Ascending aorta (tissue), 2 donors: ENCODE measurements at places on chromosomes 2 and 18. TPM values are rescaled to one million over a fixed set of nuclear protein-coding genes. Genes with fewer than 3 reads are reported as not detected.

The KCNG2 gene
- total RNA-seq: not detected

DNA sequence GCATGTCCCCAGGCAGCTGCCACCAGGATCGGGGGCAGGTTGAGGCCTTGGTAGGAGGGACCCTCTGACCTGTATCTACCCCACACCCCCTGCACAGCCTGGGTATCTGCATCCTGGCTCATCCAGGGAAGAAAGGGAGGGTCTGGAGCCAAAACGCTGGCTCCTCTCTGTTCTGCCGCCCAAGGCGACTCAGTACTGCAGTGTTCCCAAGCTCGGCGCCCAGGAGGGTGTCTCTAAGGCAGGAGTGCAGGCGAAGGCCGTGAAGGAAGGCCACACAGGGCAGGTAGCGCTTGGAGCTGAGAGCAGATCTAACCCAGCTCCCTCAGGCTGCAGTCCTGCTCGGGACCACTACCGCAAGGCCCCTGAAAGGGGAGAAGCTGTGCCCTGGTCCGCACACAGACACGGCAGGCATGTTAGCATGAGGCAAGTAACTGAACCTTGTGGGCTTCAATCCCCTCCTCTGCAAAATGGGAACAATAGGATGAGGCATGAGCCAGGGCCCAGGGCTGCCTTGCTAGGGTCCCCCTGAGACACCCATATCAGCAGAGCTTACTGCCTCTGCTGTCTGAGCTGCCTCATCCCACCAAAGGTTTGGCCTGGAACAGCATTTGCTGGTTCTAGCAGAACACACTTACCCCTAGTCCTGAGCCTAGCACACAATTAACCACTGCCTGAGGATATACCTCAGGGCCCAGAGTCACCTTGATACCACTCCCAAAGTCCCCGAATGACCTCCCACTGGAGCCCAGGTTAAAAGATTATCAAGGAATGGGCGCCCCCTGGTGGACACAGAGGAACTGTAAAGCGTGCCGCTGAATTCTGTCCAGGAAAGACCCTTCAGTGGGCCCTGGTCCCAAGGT, 6.5 kb downstream of the PTMA start:
- no peaks in the 10 kb centered on the region for H3K27me3 ChIP-seq
- no peak overlapping the region for H3K4me3 ChIP-seq
- peaks cover 16% of the 10 kb centered on the region for H3K36me3 ChIP-seq
- H3K27ac ChIP-seq: peak overlapping the region; percentile 71
- peaks cover 23% of the 10 kb centered on the region for H3K4me1 ChIP-seq

- no peak overlapping the region for H3K27ac ChIP-seq
- no peaks in the 10 kb centered on the region for H3K36me3 ChIP-seq
- DNase-seq: no peak
- H3K4me3 ChIP-seq: no peak overlapping the region
- H3K4me1 ChIP-seq: no peaks in the 10 kb centered on the region
- H3K27me3 ChIP-seq: no peaks in the 10 kb centered on the region
These were observed 7.0 kb upstream of the AOX1 start for GRCh38 chr2:200578778-200579177.

DNA sequence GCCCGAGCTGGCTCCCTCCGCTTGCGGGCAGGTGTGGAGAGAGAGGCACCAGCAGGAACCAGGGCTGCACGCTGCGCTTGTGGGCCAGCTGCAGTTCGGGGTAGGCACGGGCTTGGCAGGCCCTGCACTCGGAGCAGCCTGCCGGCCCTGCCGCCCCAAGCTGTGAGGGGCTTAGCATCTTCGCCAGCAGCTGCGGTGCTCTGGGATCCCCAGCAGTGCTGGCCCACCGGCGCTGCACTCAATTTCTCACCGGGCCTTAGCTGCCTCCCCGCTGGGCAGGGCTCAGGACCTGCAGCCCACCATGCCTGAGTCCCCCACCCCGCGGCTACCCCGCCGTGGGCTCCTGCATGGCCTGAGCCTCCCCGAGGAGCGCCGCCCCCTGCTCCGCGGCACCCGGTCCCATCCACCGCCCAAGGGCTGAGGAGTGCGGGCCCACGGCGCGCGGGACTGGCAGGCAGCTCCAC, 434.4 kb upstream of the RGPD4 start:
- H3K4me1 ChIP-seq: no peaks in the 10 kb centered on the region
- no peak overlapping the region for H3K27ac ChIP-seq
- no peak overlapping the region for H3K4me3 ChIP-seq
- H3K36me3 ChIP-seq: no peaks in the 10 kb centered on the region
- no peaks in the 10 kb centered on the region for H3K27me3 ChIP-seq

The DUSP19 gene
- 1.3 TPM for total RNA-seq

- H3K4me3 ChIP-seq: no peak overlapping the region
- H3K36me3 ChIP-seq: peaks cover 23% of the 10 kb centered on the region
- no peaks in the 10 kb centered on the region for H3K4me1 ChIP-seq
- H3K27ac ChIP-seq: no peak overlapping the region
- DNase-seq: no peak
- no peaks in the 10 kb centered on the region for H3K27me3 ChIP-seq
These were observed 20.1 kb downstream of the TPGS2 start for GRCh38 chr18:36808681-36809080.

DNA sequence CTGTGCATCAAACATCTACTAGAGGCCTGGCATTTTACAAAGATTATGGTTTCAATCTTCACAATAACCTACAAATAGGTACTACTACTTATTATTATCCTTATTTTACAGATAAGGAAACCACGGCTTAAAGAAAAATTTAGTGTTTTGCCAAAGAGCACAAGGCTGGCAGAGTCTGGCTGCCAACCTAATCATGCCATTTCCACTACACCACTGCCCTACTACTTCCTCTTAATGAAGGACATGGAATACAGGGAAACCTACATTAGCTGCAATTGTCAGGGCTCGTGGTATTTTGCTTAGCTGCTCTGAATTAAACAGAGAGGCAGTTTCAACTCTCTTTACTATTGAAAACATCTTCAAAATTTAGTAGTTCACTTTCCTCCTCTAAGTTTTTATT, 5.9 kb downstream of the MBOAT2 start:
- H3K36me3 ChIP-seq: no peaks in the 10 kb centered on the region
- no peak for DNase-seq
- peaks cover 12% of the 10 kb centered on the region for H3K4me1 ChIP-seq
- no peaks in the 10 kb centered on the region for H3K27me3 ChIP-seq

The HAAO gene
- total RNA-seq: 7.2 TPM

- H3K36me3 ChIP-seq: no peaks in the 10 kb centered on the region
- no peak for DNase-seq
- H3K4me1 ChIP-seq: peaks cover 14% of the 10 kb centered on the region
- peak overlapping the region; percentile 89 for H3K27ac ChIP-seq
These were observed 817.9 kb downstream of the SOCS6 start for GRCh38 chr18:71106701-71107100.

- no peak overlapping the region for H3K4me3 ChIP-seq
- DNase-seq: no peak
- H3K4me1 ChIP-seq: no peaks in the 10 kb centered on the region
- no peak overlapping the region for H3K27ac ChIP-seq
These were observed 79.8 kb downstream of the LONRF2 start for GRCh38 chr2:100242476-100242875.

- peaks cover 9% of the 10 kb centered on the region for H3K36me3 ChIP-seq
- no peaks in the 10 kb centered on the region for H3K4me1 ChIP-seq
- H3K27me3 ChIP-seq: no peaks in the 10 kb centered on the region
- DNase-seq: no peak
- H3K4me3 ChIP-seq: no peak overlapping the region
- no peak overlapping the region for H3K27ac ChIP-seq
These were observed 8.5 kb downstream of the PDK1 start for GRCh38 chr2:172564376-172564775.

The VIL1 gene
- not detected for total RNA-seq

The IL18R1 gene
- total RNA-seq: 1.9 TPM

The ZNF519 gene
- not detected for total RNA-seq

The ZNF396 gene
- 0.21 TPM for total RNA-seq

DNA sequence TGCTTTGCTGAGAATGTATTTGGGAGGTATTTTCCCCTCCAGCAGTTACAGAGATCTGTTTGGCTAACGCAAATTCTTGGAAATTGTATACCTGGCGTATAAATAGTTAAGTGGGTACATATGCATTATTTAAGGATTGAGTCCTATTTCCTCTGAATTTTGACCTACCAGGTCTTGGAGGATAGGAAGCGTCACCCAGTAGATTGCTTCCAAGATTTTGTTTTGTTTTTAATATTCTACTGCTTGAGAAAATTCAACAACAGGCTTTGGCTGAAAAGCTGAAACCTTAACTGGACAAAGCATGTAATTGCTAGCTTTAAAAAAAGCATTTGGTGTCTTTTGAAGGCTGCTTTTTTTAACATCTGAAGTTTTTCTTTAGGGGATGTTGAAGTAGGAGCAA, 150.1 kb downstream of the WDSUB1 start:
- H3K4me1 ChIP-seq: no peaks in the 10 kb centered on the region
- no peak for DNase-seq
- H3K36me3 ChIP-seq: no peaks in the 10 kb centered on the region
- H3K27ac ChIP-seq: peak overlapping the region; percentile 67
- no peak overlapping the region for H3K4me3 ChIP-seq

The SH2D6 gene
- not detected for total RNA-seq

GRCh38 chr2:231228974-231229529, 30.6 kb downstream of the ARMC9 start:
- DNase-seq: no peak
- no peak overlapping the region for H3K4me3 ChIP-seq
- no peaks in the 10 kb centered on the region for H3K36me3 ChIP-seq
- no peak overlapping the region for H3K27ac ChIP-seq
- no peaks in the 10 kb centered on the region for H3K27me3 ChIP-seq

The ABCG5 gene
- total RNA-seq: 4.0 TPM

The SERPINB8 gene
- total RNA-seq: 4.5 TPM

DNA sequence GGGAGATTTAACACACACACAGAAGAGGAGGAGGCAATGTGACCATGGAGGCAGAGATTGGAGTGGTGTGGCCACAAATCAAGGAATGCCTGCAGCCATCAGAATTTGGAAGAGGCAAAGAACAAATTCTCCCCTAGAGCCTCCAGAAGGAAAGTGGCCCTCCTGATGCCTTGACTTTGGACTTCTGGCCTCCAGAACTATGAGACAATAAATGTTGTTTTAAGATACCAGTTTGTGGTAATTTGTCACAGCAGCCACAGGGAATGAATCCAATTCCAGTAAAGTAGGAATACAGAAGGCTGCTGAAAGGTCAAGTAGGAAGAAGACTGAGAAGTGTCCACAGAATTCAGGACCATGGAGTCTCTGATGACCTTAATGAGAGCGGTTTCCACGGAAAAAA, 18.1 kb downstream of the PAIP2B start:
- H3K27me3 ChIP-seq: no peaks in the 10 kb centered on the region
- H3K4me3 ChIP-seq: no peak overlapping the region
- no peak for DNase-seq
- H3K36me3 ChIP-seq: no peaks in the 10 kb centered on the region

- no peak overlapping the region for H3K27ac ChIP-seq
- no peaks in the 10 kb centered on the region for H3K27me3 ChIP-seq
- no peaks in the 10 kb centered on the region for H3K36me3 ChIP-seq
- no peaks in the 10 kb centered on the region for H3K4me1 ChIP-seq
- DNase-seq: no peak
These were observed 61.4 kb upstream of the SIX3 start for GRCh38 chr2:44880125-44880483.

DNA sequence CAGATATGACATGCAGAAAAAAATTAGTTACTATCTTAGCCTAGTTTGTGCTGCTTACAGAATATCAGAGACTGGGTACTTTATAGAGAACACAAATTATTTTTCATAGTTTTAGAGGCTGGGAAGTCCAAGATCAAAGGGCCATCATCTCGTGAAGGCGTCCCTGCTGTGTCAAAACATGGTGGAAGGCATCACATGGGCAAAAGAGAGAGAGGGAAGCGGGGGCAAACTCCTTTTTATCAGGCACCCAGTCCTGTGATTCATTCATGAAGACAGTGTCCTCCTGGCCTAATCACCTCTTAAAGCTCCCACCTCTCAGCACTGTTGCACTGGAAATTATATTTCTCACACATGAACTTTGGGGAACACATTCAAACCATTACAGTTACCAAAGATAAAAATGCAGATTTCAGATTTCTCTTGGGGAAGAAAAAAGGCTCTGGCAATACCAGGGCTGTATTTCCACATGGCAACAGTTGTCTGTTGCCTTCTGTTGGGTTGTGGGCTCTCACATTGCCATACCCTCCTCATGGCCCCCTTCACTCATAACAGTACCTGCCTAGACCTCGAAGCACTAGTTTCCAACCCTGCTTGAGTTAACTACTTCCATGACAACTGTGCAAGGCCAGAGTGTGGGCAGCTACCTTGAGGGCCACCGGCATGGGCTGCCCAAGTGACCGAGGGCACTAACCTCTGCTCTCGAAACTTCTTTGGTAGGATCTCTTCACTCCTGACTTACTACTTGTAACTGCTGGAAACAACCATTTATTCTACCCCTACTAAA, 2.7 kb upstream of the ACTR3 start:
- no peaks in the 10 kb centered on the region for H3K27me3 ChIP-seq
- peak overlapping the region; percentile 21 for H3K27ac ChIP-seq
- H3K4me1 ChIP-seq: peaks cover 7% of the 10 kb centered on the region
- H3K4me3 ChIP-seq: no peak overlapping the region

DNA sequence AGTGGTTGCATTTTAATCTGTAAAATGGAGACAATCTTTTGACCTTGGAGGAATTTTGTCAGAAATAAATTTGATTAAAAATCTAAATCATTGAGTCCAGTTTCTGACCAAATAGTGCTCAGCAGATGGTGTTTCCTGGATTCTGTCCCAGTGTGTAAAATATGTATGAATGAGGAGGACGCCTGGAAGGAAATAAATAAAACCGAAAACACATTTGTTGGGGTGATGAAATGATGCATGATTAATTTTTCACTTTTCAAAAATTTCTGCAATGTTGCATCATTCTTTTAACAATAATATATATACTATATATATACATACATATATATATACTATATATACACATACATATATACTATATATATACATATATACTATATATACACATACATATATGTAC, 261.1 kb upstream of the TRIB2 start:
- no peak overlapping the region for H3K27ac ChIP-seq
- no peak for DNase-seq
- H3K4me3 ChIP-seq: no peak overlapping the region
- H3K4me1 ChIP-seq: peaks cover 3% of the 10 kb centered on the region
